IPS DF 19.7 (cell line): ENCODE measurements at places on chromosomes 16 and 17.
A peak's percentile ranks its signal among the peaks of the same experiment; 100 is the strongest.

DNA sequence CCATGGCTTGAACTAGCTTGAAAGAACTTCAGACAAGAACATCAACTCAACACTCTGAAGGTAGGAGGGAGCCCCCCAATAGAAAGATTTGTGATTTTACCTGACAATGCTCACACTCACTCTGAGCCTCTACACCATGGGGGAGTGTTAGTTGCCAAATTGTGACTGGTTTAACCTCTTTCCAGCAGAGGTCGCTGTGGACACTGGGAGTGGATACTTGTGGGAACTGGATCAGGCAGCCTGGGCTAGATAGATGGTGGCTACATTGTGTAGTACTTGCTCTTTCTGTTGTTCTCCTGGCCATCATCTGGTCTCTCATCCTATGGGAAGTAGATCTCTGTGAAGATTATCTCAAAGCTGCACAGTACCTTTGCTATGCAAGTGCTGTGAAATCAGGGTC is 2.9 kb downstream of the SMPD3 start:
- DNase-seq: peak; percentile 67

- peak; percentile 71 for DNase-seq
Measured at GRCh38 chr17:28878981-28879380, 18.6 kb downstream of the FLOT2 start.

DNA sequence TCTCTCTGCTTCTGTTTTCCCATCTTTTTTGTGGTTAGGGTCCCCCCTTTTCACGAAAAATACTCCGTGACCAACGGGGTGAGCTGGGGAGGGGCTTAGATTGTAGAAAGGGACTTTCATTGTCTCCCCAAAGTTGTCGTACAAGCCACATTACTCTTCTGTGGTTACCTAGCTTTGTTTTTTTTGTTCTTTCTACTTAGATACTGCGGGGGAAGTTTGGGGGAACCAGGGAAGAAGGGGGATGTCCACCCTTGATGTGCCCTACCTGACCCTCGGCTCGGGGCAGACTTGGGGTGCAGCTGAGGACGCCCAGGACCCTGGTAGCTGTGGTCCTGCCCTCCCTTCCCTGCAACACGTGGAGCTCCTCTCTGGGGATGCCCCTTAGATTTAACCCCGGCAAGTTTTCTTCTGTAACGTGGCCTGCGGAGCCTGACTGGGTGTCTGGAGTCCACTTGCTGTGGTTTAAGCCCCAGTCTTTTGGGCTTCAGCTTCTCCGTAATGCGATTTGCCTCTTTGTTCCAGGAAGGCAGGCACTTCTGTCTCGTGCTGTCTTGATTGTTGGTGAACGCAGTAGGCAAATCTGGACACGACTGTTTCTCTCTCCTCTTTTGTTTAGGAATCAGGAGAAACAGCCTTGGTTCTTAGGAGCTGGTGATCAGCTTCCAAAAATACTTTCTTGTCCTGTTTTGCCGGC is 892 bp downstream of the ABCC1 start:
- no peak for DNase-seq

- no peak for DNase-seq
Measured at GRCh38 chr17:63946440-63947363, 14.6 kb upstream of the CD79B start.

DNA sequence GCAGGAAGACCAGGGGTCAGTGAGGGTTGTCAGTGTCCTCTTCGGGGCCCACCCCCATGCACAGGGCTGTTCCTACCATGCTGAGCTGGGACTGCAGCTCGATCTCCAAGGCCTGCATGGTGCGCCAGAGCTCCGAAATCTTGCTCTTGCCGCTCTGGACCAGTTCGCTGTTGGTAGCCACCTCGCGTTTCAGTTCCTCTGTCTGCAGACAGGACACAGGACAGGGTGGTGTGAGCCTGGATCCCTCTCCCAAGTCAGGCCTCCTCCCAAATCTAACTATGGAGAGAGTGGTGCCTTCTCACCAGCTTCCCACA is 90.9 kb downstream of the GOSR1 start:
- DNase-seq: no peak

DNA sequence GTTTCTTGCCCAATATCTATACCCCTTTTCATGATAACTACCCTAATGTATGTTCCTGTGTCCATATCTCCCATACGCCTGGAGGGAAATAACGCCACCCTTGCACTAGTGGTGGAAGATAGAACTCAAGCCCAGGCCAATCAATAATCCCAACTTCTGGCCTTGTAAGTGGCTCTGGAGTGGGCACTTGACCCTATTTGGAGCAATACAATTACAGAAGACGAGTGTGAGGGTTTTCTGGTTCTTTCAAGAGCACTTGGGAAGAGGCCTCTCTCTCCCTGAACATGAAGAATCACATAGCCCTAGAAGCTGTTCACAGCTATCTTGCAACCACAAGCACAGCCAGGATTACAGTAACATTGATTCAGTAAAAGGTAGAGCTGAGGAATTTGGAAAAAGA is 217.9 kb downstream of the RAB11FIP4 start:
- DNase-seq: no peak

DNA sequence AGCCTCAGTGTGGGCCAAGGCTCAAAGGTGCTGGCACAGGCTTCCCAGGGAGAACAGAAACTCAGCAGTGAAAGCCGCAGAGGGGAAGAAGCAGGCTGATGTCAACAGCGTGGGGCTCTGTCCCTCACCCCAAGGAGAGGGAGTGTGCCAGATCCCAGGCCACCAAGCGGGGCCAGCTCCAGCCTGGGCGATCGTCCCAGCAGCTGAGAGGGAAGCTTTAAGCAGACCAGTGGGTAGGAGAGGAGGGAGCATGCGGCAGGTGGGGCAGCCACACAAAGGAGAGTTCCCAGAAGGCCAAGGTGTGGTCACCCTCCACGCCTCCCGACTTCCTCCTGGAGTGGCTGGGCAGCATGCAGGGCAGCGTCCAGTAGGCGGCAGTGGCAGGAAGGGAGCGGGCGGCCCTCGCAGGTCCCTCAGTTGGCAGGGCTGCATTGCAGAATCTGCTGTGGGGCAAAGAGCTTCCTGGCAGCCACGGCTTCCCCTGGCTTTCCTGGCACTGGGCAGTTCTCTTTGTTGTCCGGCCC is 6.0 kb downstream of the SYNGR2 start:
- DNase-seq: no peak

DNA sequence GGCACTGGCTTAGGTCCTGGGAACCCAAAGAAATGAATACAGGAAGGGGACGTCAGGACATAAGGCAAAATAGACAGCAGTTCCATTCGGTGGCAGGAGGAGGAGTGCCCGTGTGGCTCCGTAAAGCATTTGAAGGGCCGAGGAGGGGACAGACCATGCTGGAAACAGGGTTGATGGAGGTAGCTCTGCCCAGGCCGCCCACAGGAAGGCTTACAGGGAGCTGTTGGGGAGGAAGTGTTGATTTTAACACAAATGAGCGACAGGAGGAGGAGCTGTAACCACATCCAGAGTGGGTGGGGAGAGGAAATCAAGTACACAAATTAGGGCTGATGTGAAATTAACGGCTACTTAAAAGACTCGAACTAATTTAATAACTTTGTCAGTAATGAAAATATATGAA is 54.6 kb downstream of the RBFOX3 start:
- no peak for DNase-seq

DNA sequence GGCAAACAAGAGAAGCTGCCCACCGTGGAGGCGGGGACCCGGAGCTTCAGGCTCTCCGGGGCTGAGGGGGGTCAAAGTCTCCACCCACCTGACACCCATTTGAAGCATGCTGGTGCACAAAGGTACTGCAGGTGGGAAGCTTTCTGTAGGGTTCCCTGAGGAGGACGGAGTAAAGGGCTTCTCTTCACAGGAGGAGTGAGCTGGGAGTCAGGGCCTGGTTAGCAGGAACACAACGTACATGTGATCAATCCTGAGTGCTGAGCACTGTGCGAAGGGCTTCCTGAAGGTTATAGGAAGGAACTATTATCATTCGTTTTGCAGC is 252.9 kb upstream of the RPL38 start:
- DNase-seq: no peak

- no peak for DNase-seq
Measured at GRCh38 chr17:57195785-57196460, 60.4 kb upstream of the MSI2 start.

GRCh38 chr17:80738987-80739730 is 194.5 kb downstream of the RPTOR start:
- DNase-seq: no peak

DNA sequence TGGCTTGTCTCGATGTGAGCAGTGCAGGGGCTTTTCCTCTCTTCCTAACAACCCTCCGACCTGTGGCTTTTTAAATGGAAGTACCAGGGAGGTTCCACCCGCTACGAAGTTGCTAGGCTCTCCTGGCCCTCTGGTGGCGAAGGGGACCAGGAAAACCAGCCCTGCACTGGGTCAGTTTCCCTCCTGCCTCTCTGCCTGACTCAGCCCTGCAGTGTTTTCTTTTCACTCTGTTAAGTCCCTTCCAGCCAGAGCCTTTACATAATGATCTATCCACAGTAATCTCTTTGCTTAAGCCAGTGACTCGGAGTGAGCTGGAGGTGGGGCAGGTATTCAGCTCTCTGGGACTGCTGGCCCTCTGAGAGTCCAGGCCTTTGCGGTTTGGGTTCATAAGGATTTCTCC is 331.3 kb upstream of the EEF2KMT start:
- no peak for DNase-seq

DNA sequence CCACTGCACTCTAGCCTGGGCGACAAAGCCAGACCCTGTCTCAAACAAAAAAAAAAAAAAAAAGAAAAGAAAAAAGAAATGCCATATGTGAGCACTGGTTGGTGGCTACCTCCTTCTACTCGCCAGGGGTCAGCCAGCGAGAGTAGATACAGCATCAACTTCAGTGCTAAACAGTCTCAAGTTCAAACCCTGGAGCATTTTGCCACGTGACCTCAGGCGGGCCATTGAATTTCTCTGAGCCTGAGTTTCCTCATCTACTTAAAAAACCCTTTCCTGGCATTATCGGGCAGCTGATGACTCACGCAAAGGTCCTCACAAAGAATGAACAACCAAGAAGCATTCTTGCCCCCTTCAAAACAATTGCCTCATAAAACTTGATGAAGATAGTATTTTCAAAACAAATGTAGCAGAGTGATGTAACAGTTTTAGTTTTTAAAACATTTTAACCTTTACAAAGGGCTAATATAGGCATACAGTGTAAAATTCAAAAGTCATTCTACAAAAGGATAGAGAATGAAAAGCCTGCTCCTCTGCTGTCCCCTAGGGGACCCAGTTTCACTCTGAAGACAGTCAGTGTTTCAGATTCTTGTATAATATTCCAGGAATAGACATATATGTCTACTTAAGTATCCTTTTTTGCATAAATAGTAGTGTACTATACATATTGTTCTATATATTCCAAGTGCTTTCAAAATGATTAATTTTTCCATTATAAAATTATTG is 28.4 kb downstream of the DNAH2 start:
- no peak for DNase-seq
